Stimulated activated CD4-positive, alpha-beta T cell treated with anti-CD3 and anti-CD28 coated beads, Interleukin-15, amount 100 ng/mL, for 1 hour (primary cell): ENCODE measurements at places on chromosomes 2 and 18.

- DNase-seq: no peak
These were observed 90.2 kb downstream of the FAM161A start for GRCh38 chr2:61763605-61764034.

- DNase-seq: no peak
These were observed 82.3 kb downstream of the NDUFA10 start for GRCh38 chr2:239942871-239943311.

DNA sequence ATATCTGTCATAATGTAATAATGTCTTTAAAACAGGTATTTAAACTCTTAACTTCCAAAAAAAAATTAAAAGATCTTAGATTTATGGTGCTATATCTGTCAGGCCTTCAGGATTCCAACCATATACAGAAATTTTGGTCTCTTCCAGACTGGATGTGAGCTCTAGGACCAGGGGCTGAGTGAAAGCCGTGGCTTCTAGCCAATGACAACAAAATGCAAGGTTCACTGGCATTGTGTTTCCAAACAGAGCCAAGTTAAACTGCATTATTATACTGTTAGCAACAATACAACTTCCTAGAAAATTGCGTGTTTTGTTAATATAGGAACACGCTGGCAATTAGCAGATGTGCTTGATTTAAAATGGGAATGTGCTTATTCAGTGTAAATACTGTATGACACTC lies 809.8 kb upstream of the SOX11 start:
- DNase-seq: no peak

GRCh38 chr2:96816836-96817702 lies 1.0 kb downstream of the CNNM3 start:
- DNase-seq: no peak

DNA sequence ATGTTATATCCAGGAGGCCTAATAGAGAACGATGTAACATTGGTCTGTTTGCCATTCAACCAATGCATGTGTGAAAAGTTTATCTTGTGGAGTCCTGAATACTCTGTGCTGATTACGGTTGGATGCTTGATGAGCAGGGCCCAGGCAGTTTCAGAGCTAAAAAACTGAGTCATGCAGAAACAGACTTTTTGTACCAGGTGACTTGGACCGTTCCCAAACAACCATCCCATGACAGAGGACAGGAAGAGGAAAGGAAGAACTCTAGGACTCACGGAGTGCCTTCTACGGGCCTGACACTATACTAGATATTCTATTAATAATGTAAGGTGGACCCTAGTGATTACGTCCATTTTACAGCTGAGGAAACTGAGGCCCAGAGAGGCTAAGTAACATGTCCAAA lies 142.1 kb downstream of the ARHGAP28 start:
- no peak for DNase-seq

DNA sequence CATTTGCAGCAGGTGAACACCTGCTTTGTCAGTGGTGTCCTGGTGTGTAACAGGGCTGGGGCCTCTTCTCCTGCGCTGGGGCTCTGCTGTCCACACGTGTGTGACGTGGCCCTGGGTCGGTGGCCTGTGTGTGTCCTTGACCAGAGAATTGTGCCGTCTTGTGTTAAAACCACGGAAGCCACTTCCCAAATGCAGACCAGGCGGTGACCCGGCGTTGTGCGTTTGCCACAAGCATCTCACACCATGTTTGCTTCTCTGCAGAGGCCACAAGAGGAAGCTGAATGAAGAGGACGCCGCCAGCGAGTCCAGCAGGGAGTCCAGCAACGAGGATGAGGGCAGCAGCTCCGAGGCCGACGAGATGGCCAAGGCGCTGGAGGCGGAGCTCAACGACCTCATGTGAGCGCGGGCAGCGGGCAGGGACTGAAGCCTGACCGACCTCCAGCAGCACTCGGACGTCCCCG lies 44.3 kb upstream of the KCNG2 start:
- no peak for DNase-seq

DNA sequence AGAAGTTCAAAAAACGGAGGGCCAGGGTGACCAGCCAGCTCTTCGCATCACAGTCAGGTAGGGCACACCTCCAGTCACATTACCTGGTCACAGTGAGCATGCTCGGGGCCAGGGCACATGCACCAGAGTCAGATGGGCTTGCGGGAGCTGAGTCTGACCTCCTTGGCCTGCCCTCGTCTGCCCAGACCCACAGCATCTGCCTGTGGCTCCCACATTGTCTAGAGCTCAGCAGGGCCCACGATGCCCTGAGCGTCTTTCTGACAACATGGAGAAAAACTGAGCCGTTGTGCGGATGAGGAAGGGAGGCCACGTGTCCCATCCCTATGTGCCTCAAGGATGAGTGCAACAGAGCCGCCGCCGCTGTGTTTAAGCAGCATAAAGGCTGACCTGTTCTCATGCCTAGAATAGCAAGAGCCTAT lies 37.6 kb downstream of the CRACDL start:
- DNase-seq: no peak

DNA sequence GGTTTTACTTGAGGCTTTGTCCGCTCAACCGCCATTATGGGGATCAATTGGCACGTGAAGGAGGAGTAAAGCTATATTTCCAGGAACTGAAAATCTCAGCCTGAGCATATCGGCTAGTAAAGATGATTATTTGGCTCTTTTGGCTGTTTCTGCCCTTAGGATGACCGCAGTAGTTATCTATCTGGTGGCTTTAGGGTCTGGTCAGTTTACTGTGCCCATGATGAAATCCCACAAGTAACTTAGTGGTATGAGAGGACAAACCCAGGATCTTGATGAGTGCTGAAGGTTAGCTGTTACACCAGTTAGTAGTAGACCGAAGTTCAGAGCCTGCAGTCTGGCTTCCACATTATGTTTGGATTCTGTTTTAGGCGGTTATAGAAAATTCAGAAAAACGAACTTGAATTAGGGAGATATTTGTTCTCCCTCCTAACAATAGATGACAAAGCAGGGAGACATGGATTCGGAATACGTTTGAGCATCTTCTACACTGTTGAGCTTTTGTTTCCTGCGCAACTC lies 1.2 kb downstream of the MAT2A start:
- no peak for DNase-seq

- DNase-seq: no peak
These were observed 6.4 kb upstream of the NEUROD1 start for GRCh38 chr2:181686576-181687185.

DNA sequence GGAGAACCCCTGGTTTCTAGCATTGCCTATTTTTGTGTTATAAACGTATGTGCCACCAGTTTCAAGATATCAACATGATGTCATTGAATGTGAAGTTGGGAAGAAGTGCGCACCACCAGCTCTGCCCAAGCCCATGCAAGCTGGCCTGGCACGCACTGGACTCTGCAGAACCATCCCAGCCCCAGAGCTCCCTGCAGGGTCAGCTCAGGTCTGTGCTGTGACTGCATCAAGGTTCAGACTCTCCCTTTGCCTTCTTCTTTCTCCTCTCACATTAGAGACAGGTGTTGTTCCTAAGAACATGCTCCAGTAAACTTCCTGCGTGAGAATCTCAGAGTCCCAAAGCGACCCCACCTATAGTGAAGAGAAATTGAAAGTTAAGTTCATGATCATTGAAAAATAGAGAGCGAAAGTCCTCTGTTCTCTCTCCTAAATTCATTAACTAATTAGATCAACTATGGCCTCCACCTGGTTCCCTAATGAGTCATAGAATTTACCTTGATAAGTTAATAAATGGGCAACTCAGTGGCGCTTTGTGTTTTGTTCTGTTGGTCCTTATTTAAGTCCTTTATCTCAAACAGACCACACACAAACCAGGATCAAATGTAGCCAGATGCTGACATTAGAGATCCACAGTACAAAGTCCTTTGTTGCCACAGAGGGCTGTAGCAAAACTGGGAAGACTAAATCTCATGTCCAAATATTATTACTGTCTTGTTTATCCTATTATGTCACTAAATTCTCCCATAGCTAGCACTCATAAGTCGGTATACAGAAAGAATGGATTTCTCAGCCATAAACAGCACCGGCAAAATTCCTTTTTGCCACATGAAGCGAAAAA lies 432.3 kb downstream of the STK39 start:
- no peak for DNase-seq
